Fibroblast of lung (primary cell): ENCODE measurements at places on chromosomes 7 and 10. TPM values are rescaled to one million over a fixed set of nuclear protein-coding genes. Genes with fewer than 3 reads are reported as not detected.

The PAX4 gene
- total RNA-seq: not detected in 2 replicates

- no peak for DNase-seq
Measured at GRCh38 chr10:65566906-65567305, 1358.9 kb upstream of the LRRTM3 start.

DNA sequence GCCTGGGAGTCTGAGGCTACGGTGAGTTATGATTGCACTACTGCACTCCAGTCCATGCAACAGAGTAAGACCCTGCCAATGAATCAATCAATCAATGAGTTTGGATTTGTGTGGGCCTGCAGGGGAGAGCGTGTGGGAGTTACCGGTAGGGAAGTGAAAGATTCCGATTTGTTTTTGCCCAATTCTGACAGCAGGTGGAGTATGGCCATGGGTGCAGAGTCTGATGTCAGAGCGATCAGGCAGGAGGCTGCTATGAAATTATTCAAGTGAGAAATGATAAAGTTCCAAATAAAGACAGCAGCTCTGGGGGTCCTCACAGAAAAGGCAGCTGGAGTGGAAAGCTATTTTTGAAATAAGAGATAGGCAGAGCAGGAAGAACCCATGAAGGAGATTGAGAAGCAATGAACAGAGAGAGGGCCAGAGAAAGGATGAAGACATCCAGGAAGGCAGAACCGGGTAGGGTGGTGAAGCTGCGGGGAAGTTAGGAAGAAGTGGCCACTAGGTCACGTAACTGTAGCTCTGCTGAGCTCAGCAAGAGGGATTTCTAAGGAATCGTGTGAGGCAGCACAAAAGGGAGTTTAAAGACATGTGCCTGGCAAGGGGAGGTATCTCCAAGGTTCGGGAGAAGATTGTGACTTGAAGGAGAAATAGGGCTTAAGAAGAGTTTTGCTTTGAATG lies 93.7 kb upstream of the NMT2 start:
- peak; percentile 52 for DNase-seq

- DNase-seq: no peak
Measured at GRCh38 chr7:82389876-82390275, 53.7 kb downstream of the CACNA2D1 start.

DNA sequence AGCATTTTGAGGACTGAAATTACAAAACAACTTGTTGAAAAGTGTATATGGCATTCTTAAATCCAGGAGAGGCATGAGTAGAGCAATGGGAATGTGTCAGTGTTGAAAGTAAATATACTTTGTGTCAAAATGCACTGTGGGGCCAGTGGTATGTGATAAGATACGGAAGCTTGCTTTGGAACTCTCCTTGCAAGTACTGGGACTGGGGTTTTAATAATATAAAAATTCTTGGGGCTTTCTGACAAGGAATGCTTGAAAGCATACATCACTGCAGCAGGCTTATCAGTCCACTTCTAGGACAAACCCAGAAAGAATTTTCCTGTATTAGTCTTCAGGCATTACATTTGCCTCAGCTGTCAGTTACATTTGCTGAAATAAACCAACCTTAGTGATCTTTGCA lies 472.8 kb upstream of the FZD8 start:
- peak; percentile 86 for DNase-seq
